Stimulated activated CD8-positive, alpha-beta memory T cell treated with anti-CD3 and anti-CD28 coated beads, Interleukin-4, amount 100 ng/mL, for 24 hours (primary cell): ENCODE measurements at places on chromosomes 3 and 15.

GRCh38 chr3:146709969-146710368, 104.8 kb upstream of the PLSCR5 start:
- DNase-seq = no peak

DNA sequence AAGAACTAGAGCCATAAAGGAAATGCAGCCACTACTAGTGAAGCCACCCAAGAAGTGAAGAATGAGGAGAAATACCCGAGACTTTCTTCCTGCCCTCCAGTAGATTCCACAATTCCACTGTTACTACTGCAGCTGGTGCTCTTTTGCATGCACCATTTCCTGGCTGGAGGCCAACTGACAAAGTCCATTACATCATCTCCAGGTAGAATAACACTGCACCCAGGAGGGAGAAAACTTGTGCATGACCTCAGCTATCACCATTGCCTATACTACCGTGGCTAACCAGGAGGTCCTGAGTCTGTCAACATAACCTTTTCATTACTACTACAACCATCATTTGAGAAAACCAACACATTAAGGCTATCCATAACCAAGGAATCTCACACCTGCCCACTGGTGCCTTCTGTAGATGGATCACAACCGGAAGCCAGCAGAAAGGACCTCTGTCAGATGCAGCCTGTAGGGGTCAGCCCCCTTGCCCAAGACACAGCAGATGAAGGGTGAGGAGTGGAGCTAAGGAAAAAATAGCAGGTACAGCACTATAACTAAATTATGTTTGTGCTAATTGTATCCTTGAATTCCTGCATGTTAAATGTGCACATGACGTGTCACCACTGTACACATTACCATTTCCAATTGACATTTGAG, 200.8 kb upstream of the C2CD4B start:
- DNase-seq = no peak

- no peak for DNase-seq
These were observed 33.5 kb downstream of the SNRK start for GRCh38 chr3:43319794-43320193.

DNA sequence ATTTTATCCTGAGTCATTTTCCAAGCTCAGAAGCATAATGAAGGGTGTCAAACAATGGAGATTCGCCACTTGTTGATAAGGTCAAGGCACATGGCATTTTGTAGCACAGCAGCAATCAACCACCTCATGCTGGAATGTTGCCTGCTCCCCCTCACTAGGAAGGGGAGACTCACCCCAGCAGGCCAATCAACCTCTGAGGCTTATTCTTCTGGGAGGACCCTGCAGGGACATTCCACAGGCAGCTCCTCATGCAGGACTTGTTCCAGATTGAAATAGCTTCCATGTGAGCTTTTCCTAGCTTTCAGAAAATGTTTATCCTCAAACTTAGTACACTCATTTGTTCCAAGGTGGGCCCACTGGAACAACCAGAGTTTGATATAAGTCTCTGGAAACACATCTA, 77.6 kb downstream of the SSR3 start:
- DNase-seq = no peak

- DNase-seq = no peak
These were observed 456 bp upstream of the C15orf61 start for GRCh38 chr15:67520321-67521028.

- no peak for DNase-seq
These were observed 61.4 kb downstream of the SMAD6 start for GRCh38 chr15:66763186-66764071.

DNA sequence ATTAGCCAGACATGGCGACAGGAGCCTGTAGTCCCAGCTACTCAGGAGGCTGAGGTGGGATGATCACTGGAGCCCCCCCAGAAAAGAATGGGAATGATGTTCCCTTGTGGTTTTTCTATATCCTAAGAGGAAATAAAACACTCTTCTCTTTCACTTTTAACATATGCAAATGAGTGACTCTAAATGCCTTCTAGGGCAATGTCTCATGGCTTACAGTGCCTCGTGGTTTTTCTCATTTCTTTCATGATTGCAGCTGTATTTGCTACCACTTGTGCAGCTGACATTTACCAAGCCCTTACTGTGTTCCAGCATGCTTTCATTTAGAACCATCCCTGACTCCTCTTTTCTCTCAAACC, 26.4 kb downstream of the STOML1 start:
- no peak for DNase-seq

- no peak for DNase-seq
These were observed 81.9 kb upstream of the ADPGK start for GRCh38 chr15:72865486-72865885.
